ENCODE measurements at places on chromosomes 5 and 9. TPM values are rescaled to one million over a fixed set of nuclear protein-coding genes. Genes with fewer than 3 reads are reported as not detected.

Gene STK32A
- total RNA-seq, result 0.16 TPM

Gene BSPRY
- total RNA-seq, result 14.7 TPM

- H3K27ac ChIP-seq, result no peak overlapping the region
- H3K4me3 ChIP-seq, result no peak overlapping the region
- H3K27me3 ChIP-seq, result no peaks in the 10 kb centered on the region
Observed at GRCh38 chr5:44993286-44993685, 184.5 kb downstream of the MRPS30 start.

DNA sequence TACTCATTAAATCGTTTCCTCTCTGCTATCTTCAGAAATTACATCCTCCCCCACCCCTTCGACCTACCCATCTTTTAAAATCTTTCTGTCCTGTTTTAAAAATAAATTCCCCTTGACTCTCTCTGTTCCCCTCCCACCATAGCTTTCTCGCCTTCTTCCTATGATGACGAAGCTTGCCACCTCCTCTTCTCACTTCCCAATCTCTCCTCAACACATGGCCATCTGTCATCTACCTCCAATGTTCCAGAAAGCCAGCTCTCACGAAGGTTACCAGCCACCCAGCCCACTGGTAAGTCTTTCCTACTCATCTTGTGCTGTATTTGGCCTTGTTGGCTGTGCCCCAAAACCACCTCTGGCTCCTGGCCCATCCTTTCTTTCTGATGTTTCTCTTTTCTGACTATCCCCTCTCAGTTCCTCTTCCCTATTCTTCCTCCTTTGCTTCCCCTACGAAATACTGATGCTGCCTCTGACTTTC is 346.3 kb downstream of the ENC1 start:
- no peaks in the 10 kb centered on the region for H3K27me3 ChIP-seq
- no peak for DNase-seq
- no peaks in the 10 kb centered on the region for H3K4me1 ChIP-seq
- no peak overlapping the region for H3K4me3 ChIP-seq
- no peak overlapping the region for H3K27ac ChIP-seq

GRCh38 chr9:105138306-105138801 is 106.1 kb upstream of the SLC44A1 start:
- H3K27ac ChIP-seq, result no peak overlapping the region
- 0 out of 2 replicates have a peak, but pooled peaks cover 4% of the 10 kb centered on the region for H3K4me1 ChIP-seq
- H3K4me3 ChIP-seq, result no peak overlapping the region
- no peaks in the 10 kb centered on the region for H3K27me3 ChIP-seq

Gene EQTN
- total RNA-seq, result not detected

Gene IFNA21
- not detected for total RNA-seq
